Mesenchymal stem cell (in vitro differentiated cells and primary cell): ENCODE measurements at places on chromosomes 1 and 21.

- H3K27ac ChIP-seq = no peak overlapping the region
- H3K4me1 ChIP-seq = no peaks in the 10 kb centered on the region
- H3K27me3 ChIP-seq = peaks cover 5% of the 10 kb centered on the region
- H3K4me3 ChIP-seq = no peak overlapping the region
- DNase-seq = no peak
Measured at GRCh38 chr1:199751962-199752687, 275.4 kb upstream of the NR5A2 start.

- H3K27me3 ChIP-seq = no peaks in the 10 kb centered on the region
- DNase-seq = no peak
- peaks cover 8% of the 10 kb centered on the region for H3K36me3 ChIP-seq
Measured at GRCh38 chr1:29176576-29176975, 5.1 kb downstream of the SRSF4 start.

DNA sequence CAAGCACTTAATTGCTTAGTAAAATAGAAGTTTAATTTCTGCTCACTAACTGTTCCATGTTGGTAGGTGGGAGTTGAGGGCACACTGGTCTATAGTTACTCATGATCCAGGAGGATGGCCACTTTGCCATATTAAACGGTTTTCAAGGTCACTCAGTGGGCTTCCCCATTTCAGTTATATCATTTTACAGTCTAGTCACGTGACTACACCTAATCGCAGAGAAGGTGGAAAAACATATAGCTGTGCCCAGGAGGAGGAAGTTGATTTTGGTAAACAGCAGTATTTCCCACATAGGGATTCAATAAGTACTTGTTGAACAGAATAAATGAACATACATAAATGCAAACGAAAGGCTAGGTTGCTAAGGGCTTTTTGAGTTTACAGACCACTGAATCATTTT lies 541.1 kb upstream of the CAMK1G start:
- DNase-seq = no peak
- H3K27ac ChIP-seq = no peak overlapping the region
- peaks cover 5% of the 10 kb centered on the region for H3K4me1 ChIP-seq
- no peaks in the 10 kb centered on the region for H3K27me3 ChIP-seq
- H3K4me3 ChIP-seq = no peak overlapping the region
- H3K36me3 ChIP-seq = no peaks in the 10 kb centered on the region

DNA sequence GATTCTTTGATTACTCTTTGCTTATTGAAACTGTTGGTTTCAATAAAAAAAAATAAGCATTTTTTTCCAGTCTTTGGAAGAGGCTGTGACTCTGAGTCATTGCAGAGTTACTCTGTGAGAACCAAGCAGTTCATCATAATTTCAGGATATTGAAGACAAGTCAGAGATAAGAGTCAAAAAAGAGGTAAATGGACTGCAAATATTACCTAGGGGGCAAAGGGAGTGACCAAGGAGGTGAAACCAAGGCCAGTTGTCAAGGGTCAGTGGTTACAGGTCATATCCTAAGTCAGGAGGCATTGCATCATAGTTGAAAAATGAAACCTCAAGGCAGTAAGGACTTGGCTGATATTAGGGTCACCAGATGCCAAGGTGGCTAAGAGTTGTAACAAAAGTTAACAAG lies 597.1 kb upstream of the USP24 start:
- H3K27ac ChIP-seq = no peak overlapping the region
- H3K4me3 ChIP-seq = no peak overlapping the region
- DNase-seq = no peak
- no peaks in the 10 kb centered on the region for H3K36me3 ChIP-seq
- H3K4me1 ChIP-seq = no peaks in the 10 kb centered on the region
- H3K27me3 ChIP-seq = no peaks in the 10 kb centered on the region

DNA sequence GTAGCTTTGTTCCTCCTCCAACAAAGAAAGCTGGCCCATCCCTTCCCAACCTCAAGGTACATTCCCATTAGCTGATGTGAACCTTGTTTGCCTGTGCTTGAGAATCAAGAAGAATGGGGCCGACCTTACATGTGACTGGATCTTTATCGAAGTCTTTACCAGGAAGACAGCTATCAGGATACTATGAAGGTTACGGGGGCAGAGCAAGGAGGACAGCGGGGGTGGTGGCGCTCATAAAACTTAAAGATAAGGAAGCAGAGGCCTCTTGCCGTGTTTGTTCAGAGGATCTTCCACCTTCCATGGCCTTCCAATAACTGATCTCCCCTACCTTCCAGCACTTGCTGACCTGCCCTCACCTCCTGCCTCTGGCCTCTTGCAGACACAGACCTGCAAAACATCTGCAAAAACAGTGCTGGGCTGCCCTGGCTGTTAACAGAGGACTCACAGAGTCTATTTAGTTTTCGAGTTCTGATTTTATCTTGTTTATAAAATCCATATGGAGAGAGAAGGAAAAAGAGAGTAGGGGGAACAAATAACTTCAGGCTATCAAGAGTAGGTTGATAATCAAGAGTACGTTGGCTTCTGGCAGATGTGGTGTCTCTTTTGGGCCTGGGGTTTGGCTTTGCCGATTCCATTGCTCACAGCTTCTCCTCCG lies 198.0 kb downstream of the HUNK start:
- H3K4me1 ChIP-seq = no peaks in the 10 kb centered on the region
- peaks cover under 1% of the 10 kb centered on the region for H3K27me3 ChIP-seq
- no peak overlapping the region for H3K27ac ChIP-seq
- H3K4me3 ChIP-seq = no peak overlapping the region

DNA sequence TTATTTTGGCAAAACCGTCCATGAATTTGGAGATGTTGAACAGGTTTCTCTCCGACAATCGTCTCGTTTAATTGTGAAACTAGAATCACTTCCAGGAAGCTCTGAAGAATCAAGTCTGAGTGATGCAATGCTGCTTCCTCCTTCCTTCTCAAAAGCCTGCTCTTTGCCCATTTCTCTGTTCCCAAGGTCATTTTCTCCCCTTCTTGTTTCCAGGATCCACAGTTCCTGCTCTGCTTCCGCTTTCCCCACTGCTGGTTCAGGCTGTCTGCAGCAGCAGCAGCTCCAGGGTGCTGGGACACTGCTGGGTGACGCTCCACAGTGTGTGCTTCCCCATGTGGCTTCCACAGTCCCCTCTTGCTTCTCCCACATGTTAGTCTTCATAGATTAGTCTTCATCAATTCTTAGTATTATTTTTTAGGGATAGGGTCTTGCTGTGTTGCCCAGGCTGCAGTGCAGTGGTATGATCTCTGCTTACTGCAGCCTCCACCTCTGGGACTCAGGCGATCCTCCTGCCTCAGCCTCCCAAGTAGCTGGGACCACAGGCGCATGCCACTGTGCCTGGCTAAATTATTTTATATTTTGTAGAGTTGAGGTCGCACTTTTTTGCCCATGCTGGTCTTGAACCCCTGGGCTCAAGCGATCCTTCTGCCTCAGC lies 156.2 kb downstream of the DYRK1A start:
- no peak overlapping the region for H3K4me3 ChIP-seq
- H3K27ac ChIP-seq = no peak overlapping the region
- H3K36me3 ChIP-seq = peaks cover 11% of the 10 kb centered on the region
- H3K4me1 ChIP-seq = no peaks in the 10 kb centered on the region
- DNase-seq = no peak
- no peaks in the 10 kb centered on the region for H3K27me3 ChIP-seq

- no peak overlapping the region for H3K27ac ChIP-seq
- no peak for DNase-seq
- peaks cover 15% of the 10 kb centered on the region for H3K27me3 ChIP-seq
- H3K4me3 ChIP-seq = no peak overlapping the region
- H3K4me1 ChIP-seq = peaks cover 4% of the 10 kb centered on the region
Measured at GRCh38 chr1:16420424-16421118, 16.7 kb downstream of the SPATA21 start.

DNA sequence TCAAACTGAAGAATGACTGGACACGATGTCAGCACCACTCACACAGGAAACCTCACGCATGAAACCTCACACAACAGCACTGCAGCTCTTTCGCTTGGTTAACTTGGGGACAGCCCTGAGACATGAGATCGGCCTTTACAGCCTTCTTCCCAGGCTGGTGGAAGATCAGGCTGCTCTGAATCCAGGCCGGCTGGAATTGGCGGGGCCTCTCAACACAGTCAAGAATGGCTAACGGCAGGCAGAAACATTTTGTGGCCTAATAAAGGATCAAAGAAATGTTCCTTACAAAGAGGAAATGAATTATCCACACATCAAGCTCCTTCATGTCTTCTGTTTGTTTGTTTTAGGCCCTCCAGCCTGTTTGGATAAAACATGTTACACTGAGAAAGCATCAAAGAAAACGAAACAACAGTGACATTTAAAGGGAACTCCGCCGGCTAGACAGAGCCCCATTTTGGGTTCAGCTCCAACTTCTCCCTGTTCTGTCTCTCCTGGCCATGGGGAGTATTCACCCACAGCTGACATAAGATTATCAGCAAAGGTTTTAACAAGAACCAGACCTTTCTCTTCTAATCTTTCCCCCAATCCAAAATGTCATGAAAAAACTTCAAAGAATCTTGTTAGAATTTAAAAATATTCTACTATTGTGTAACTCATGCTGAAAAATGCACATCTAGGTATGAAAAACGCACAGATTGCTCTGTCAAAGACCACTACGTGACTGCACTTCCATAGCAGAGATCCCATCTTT lies 131.2 kb downstream of the SLC45A1 start:
- H3K4me1 ChIP-seq = peaks cover 2% of the 10 kb centered on the region
- peak; percentile 73 for DNase-seq
- H3K4me3 ChIP-seq = peak overlapping the region; percentile 58
- H3K36me3 ChIP-seq = peaks cover 6% of the 10 kb centered on the region

GRCh38 chr1:5961601-5962000 lies 30.6 kb downstream of the NPHP4 start:
- H3K4me3 ChIP-seq = no peak overlapping the region
- H3K36me3 ChIP-seq = peaks cover 39% of the 10 kb centered on the region
- H3K4me1 ChIP-seq = no peaks in the 10 kb centered on the region
- no peak overlapping the region for H3K27ac ChIP-seq
- H3K27me3 ChIP-seq = no peaks in the 10 kb centered on the region

DNA sequence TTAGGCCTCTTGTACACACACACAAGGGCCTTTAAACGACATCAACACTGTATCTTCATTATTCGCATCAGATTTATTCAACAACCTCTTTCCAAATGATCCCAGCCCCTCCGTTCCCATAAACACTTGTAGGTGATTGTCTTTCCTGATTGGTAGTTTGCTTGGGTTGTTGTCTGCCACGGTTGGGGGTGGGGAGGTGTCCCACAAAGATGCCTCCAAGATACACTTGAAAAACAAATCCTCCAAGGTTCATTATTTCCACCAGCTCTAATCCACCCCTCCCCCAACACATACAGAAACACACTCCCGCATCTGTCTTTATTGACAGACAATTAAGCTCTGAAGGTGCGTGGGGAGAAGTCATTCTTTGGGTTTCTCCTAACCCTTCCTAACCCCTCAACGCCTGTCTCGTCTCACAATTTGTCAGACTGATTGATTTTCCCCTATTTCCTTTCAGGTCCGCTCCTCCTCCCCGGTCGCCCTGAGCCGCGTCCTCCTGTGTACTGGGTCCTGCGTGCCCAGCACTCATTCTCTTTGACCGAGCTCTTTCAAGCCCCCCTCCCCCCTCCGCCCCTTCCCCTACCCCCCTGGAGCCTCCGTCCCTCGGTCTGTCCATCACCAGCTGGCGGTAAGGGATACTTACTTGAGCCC lies 1.4 kb downstream of the WDR26 start:
- peak; percentile 52 for DNase-seq
- peak overlapping the region; percentile 97 for H3K4me3 ChIP-seq
- no peaks in the 10 kb centered on the region for H3K4me1 ChIP-seq
- peaks cover 34% of the 10 kb centered on the region for H3K36me3 ChIP-seq
- H3K27me3 ChIP-seq = no peaks in the 10 kb centered on the region
- peak overlapping the region; percentile 75 for H3K27ac ChIP-seq

- no peak overlapping the region for H3K27ac ChIP-seq
- H3K4me3 ChIP-seq = no peak overlapping the region
- no peaks in the 10 kb centered on the region for H3K4me1 ChIP-seq
- peaks cover 71% of the 10 kb centered on the region for H3K36me3 ChIP-seq
- DNase-seq = no peak
Measured at GRCh38 chr1:108699375-108700332, 7.5 kb downstream of the PRPF38B start.

- H3K4me1 ChIP-seq = no peaks in the 10 kb centered on the region
- no peak for DNase-seq
- H3K27me3 ChIP-seq = no peaks in the 10 kb centered on the region
- no peak overlapping the region for H3K27ac ChIP-seq
- H3K36me3 ChIP-seq = no peaks in the 10 kb centered on the region
- H3K4me3 ChIP-seq = no peak overlapping the region
Measured at GRCh38 chr1:181257117-181257516, 168.6 kb downstream of the IER5 start.

DNA sequence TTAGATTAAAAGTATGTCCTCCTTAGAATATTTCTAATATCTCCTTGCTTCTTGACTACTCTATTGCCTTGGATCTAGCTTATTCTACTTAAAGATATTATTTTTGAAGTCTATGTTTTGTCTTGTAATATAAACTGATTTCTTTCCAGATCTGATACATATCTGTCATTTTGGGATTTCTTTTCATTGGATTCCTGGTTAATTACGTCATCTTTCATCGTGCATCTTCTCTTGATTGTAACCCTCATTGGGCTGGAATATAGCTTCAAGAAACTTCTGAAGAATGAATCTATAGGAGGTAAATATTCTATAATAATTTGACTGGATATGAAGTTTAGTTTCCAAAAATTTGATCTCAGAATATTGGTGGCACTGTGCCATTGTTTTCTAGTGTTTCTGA lies 12.1 kb downstream of the NTMT2 start:
- no peaks in the 10 kb centered on the region for H3K27me3 ChIP-seq
- no peak overlapping the region for H3K27ac ChIP-seq
- no peak for DNase-seq
- H3K4me3 ChIP-seq = no peak overlapping the region
- no peaks in the 10 kb centered on the region for H3K36me3 ChIP-seq

DNA sequence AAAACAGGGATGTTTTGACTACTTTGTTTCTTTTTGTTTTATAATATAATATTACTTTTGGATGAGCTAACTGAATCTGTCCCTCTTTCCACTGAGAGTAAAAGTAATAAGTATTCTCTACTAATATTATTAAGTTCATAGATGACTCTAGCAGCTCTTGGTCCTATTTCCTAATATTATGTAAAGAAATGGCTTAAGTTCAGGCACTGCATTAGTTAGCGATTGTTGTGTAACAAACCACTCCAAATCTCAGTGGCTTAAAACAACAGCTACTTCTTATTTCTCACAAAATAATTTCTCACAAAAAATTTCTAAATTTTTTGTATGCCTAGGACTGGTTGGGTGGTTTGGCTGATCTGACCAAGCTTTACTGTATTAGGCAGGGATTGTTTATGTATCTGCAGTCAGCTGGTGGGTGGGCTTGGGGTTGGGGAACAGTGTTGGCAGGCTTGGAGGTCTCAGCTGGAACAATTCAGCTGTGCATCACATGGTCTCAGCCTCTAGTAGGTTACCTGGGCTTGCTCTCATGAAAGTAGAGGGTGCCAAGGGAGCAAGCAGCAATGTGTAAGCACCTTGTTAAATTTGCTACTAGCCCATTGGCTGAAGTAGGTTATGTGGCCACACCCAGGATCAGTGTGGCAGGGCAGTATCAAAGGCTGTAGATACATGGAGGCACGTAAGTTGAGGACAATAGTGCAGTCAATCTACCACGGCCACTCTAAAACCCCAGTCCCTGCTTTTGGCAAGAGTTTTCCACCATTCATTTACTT lies 8.8 kb upstream of the CCT8 start:
- no peaks in the 10 kb centered on the region for H3K27me3 ChIP-seq
- no peak for DNase-seq
- peaks cover 9% of the 10 kb centered on the region for H3K36me3 ChIP-seq
- H3K27ac ChIP-seq = no peak overlapping the region
